ENCODE measurements at places on chromosomes 11 and 22.

DNA sequence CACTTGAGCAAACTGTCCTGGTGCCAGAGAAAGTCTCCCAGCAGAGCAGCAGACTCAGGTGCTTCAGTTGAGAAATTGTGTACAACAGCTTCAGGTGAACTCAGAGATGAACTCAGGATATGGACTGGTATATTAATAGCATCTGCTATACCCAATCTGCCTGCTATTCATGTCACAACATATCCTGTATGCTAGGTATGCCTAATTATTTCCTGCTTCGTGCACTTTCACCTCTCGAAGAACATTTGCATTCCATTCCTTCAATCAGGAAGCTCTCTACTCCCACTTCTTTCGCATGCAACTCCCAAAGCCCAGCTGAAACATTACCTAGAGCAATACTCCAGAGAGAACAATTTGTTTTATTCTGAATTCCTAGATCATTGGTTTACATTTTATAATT is 207.7 kb downstream of the KCNA4 start:
- peak; percentile 4 for DNase-seq

DNA sequence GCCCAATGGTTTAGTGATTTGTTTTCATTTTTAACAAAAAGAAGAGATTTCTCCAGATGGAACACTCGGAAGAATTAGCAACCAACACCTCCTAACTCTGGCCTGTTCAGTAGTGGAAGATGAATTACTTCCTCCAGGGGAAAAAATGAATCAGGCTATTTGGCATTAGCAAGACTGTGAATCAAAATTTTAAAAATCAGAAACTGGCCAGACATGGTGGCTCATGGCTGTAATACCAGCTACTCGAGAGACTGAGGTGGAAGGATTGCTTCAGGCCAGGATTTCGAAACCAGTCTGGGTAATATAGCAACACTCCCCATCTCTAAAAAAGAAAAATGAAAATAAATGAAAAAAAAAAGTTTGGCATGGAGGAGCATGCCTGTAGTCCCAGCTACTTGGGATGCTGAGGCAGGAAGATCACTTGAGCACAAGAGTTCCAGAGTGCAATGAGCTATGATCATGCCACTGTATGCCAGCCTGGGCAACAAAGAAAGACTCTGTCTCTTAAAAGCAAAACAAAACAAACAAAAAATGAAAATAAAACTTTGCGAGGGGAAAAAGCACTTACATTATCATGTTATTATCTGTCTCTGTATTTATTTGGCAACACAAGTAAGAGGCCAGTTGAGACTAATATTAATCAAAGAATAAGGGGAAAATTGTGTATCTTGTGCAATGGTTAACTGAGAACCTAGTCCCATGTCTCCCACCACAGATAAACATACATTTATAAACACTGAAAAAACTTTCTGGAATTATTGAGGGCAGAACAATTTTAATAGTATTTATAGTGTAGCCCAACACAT is 796.3 kb upstream of the ANO3 start:
- DNase-seq, result no peak

DNA sequence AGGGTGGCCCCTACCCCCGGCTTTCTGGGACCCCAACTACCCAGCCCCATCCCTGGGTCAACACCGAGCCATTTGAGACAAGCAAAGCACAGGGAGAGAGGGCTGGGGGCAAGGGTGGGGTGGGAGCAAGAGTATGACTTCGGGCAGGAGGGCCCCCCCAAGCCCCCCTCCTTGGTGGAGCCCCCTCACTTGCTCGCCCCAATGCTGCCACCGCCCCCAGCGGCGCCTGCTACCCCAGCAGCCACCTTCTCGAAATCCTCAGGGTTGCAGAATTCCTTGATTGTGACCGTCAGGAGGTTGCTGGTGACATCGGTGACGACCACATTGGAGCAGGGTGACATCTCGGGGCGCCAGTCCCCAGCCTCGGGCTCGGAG is 6.0 kb downstream of the CBX6 start:
- no peak for DNase-seq

GRCh38 chr11:128738942-128739341 is 45.1 kb downstream of the FLI1 start:
- DNase-seq, result no peak

DNA sequence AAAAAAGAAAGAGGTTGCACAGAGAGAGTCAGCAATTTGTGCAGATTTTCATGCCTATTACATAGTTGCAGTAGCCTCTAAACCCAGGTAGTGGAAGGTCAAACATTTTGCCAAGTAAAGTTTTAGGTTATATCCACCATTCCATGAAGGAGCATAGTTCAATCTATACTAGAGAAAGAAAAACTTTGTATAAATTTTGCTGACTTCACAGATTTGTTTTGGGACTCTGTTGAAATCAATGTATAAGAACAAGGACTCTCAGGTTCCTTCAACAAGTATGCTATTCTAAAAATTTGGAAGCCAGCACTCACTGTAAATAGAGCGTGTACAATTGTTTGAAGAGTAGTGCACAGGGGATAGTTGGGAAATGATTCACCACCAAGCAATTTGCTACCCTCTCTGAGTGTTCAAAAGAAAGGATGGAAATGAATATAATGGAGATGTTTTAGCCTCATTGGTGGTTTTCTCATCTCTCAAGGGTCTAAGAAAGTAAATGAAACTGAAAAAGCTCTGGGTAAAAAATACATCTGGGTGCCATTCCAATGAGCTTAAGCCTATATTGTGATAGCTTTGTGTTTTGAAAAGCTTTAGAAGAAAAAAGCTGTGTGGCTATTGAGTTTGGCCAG is 508.4 kb upstream of the LUZP2 start:
- peak; percentile 55 for DNase-seq

DNA sequence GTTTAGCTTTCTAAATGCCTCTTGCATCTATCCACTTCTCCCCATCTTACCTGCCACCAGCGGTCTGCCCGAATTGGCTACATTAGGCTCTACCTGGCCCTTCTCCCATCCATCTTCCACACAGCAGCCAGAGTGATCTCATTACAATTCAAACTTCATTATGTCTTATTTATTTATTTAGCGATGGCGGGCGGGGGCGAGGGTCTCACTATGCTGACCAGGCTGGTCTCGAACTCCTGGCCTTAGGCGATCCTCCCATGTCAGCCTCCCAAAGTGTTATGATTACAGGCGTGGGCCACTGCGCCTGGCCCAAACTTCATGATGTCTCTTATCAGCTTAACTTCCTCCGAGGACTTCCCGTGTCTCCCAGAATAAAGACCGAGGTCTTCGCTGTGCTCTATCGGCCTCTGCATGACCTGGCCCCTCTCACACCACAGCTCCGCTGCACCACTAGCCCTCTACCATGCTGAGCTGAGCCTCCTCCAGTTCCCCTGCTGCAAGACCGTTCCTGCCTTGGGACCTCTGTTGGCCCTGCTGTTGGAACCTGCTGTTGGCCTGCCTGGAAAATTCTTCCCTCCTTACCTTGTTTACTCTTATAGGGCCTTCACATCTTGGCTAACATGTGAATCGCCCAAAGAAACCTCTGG is 870 bp upstream of the CTTN start:
- DNase-seq, result peak; percentile 84

DNA sequence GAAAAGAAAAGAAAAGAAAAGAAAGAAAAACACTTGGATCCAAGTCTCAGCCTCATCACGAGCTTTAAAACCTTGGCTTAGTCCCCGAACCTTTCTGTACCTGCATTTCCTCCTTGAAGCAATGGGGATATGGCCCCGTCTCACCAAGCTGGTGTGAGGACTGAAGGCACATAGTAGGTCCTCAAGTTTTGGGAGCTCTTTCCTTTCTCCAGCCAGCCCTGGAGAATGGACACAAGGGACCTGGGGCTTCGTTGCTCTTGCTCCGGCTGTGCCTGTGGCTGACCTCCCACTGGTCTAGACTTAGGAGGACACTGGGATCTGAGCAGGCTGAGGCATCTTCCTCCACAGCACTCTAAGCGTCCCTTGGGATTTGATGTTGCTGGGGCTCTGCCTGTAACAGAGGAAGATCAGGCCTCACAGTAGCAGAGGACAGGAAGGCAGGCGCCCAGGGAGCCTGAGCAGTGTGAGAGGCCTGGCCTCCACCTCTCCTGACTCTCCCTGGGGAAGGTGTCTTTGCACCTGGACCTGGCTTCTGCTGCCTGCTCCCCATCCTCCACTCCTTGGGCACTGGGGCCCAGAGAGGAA is 32.8 kb downstream of the KCNC1 start:
- DNase-seq, result no peak

GRCh38 chr11:14638561-14638960 is 5.0 kb upstream of the PDE3B start:
- no peak for DNase-seq

GRCh38 chr11:128779036-128779435 is 85.2 kb downstream of the FLI1 start:
- no peak for DNase-seq

DNA sequence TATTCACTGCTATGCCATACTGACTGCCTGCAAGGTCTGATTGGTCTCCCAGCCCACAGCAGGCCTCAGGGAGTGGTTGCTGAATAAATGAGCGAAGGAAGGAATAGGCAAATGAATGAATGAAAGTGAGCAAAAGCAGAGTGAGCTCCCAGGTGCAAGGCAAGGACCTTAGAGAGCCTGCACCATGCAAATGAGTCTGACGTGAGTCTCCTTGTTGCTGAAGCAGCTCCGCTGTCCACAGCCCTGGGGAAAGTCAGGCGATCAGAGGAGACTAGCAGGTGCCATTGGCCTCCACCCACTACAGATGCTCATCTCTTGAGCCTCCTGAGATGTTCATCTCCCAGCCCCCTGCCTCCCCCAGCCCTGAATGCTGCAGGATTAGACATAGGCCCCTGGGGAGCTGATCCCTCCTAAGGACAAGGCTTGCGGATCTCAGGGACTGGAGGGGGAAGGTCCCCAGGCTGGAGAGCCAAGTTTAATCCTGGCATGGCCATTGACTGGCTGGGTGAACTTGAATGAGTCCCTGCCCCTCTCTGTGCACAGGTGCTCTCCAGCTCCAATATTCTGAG is 22.1 kb downstream of the GDPD5 start:
- no peak for DNase-seq

All from DMS53 (cell line).